ENCODE measurements at places on chromosomes 5 and 9.

DNA sequence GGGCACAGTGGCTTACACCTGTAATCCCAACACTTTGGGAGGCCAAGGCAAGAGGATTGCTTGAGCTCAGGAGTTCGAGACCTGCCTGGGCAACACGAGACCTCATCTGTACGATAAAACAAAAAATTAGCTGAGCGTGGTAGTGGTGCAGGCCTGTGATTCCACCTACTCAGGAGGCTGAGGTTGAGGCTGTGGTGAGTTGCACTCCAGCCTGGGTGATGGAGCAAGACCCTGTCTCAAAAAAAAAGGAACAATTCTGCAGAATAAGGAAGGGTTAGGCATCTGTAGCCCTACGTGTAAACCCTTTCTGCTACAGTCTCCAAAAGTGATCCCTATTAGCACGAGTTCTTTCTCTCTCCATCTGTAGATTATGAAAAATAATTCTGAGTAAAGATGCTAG lies 19.9 kb downstream of the CDC26 start:
- no peak for DNase-seq

DNA sequence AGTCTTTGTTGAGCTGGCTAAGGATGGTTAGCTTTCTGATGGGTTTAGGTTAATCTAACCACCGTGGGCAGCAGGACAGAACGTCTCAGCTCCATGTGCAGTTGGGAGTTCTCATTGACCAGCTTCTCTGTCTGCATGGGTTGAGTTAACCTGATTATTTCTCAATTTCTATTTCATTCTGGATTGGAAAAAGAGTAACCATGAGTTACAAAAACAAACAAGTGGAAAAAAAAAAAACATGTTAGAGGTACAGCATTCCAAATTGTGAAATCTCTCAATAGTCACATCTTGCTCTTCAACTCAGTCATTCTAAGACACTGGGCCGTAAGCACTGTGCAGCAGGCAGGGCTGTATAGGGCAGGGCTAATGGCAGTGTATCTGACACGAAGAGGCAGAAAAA lies 343.7 kb upstream of the KLF4 start:
- no peak for DNase-seq

DNA sequence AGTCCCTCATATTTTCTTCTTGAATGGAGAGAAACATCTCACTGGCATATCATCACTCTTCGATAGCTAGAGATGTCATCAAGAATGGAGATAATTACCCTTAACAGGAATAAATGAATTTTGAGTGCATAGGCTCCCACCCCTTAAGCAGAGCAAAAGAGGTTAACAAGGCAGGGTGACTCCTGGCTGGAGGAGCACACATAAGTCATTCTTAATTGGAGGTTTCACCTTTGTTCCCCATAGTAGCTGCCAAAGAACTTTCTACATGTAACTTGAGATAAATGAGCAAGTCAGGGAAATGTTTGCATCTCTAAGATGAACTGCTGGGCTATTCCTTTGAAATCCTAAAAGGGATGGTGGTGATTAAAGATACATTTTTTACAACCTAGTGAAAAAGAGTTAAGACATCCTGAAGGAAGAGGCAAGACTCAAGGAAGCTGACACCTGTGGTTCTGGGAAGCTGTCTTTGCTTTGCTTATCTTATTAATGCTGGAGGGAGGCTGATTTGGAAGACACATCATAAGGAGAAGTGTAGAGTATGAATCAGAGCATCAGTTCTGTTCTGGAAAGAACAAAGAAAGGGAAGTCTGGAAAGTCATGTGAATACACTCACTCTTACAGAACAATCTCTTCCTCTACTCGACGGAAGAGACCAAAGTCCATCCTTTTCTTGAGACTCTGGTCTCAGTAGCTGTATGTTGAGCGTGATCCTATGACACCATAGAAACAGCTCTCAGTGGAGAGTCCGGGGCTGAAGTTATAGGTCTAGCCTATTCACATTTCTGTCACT lies 326.3 kb downstream of the OSTF1 start:
- DNase-seq: no peak

DNA sequence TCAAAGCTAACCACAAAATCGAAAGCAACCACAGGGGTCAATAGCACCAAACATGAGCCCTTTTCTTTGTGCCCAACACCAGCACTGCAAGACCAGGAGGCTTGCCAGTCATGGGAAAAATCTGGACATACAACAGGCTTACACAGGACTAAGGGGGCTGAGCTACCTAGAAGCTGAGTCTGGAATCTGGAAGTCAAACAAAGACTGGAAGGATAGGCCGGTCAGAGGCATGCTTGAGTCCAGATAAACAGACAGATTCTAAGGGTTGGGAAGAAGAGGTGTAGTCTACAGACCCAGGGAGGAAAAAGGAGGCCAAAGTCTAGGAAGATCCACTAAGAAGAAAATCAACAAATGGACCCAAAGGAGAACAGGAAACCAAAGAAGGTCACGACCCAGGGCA lies 73.3 kb downstream of the MYO10 start:
- no peak for DNase-seq

GRCh38 chr9:98484162-98484561 lies 224.6 kb downstream of the GABBR2 start:
- DNase-seq: no peak

DNA sequence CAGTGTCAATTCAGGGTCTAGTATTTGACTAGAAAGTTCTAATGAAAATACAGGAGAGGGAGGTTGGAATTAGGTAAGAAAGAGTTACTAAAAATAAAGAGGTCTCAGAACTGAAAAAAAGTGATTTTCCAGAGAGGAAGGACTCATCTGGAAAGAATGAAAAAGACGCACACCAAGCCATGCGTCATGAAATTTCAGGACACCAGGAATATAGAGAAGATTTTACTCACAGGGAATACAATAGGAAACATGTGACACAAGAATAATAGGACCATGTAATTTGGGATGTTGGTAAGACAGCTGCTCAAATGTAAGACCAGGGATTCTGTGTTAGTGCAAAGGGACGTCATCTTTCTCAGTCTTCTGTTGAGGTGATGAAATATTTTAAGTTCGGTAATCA lies 224.7 kb downstream of the GDNF start:
- peak; percentile 82 for DNase-seq

- DNase-seq: no peak
These were observed 10.7 kb upstream of the SPARC start for GRCh38 chr5:151697452-151697851.

- no peak for DNase-seq
These were observed 17.3 kb upstream of the TMOD1 start for GRCh38 chr9:97484134-97484533.

DNA sequence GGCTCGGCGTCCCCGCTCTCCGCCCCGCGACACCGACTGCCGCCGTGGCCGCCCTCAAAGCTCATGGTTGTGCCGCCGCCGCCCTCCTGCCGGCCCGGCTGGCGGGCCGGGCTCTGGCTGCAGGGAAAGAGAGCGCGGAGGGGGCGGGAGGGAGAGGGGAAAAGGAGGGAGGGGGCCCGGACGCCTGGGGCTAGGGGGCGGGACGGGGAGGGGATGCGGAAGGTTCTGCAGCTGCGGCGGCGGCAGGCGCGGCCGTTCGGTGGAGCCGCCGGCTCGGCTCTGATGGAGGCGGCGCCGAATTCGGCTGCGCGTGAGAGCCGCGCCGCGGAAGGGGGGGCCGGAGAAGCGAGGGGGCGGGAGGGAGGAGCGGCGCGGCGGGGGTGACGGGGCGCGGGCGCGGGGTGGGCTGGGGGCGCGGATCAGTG lies at the start of gene MARCHF11:
Gene MARCHF11, minus strand, starts transcription at position 281 of the 425 bp plus-strand sequence. Its CDS starts 216 bp downstream, at position 65.
- no peak for DNase-seq

DNA sequence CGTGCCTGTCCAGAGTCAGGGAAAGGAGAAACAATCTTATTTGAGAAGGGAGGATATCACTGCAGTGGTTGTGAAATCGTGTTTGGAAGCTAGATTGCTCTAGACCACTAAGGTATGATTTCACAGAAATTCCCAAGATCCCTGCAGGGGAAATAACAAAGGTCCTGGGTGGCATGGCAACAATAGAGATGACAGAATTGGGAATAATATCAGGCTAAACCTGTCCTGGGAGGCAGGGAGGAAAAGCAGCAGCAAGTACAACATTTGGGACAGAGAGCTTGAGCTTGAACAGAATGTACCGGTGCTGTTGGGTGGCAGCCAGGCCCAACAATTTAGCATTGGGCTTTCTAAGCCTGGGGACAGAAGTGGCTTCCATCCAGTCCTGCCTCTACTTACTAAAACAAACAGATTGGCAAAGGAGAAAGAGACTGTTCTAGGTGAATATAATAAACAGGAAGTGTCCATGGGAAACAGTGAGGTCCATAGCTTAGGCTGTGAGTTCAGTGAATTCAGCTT lies 17.0 kb upstream of the ARHGAP26 start:
- no peak for DNase-seq

DNA sequence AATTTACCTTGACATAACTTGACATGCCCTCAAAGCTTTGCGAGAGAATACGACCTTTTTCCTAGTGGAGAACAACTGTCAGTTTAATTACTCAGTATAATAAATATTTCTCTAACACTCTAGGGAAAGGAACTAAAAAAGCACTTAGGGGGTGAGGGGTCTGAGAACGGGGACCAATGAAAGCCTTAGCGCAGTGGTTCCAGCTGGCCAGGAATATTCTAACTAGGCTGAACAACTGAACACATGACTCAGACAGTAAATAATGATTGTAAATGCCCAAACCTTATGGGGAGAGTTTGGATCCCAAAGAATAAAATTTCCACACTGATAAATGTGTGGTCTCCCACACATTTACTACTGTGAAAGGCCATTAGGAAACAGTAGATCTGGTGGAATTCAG lies 14.9 kb downstream of the MYO10 start:
- no peak for DNase-seq

GRCh38 chr5:179978792-179979191 lies 71.1 kb upstream of the TBC1D9B start:
- DNase-seq: no peak

GRCh38 chr5:116574367-116575325 lies at the start of gene SEMA6A:
Gene SEMA6A (minus strand): TSS chr5:116574823. CDS start chr5:116504944, 69,879 bp downstream.
- DNase-seq: peak; percentile 81

- DNase-seq: no peak
These were observed 28.4 kb downstream of the GLRX start for GRCh38 chr5:95794070-95794516.

DNA sequence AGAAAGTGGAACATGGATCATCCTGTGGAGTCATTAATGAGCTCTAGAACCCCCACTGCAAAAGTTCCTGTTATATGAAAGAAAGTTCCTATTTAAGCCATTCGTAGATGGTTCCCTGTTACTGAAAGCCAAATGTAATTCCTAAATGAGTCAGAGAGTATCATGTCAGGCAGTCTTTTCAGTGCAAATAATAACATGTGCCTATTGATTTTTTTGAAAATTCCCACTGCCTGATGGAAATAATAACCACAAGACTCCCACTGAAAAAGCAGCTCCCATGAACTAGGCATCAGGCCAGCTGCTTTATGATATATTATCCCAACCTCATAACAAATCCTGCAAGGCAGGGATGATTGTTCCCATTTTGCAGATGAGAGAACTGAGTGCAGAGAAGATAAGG lies 217.2 kb downstream of the DAB2IP start:
- DNase-seq: no peak

DNA sequence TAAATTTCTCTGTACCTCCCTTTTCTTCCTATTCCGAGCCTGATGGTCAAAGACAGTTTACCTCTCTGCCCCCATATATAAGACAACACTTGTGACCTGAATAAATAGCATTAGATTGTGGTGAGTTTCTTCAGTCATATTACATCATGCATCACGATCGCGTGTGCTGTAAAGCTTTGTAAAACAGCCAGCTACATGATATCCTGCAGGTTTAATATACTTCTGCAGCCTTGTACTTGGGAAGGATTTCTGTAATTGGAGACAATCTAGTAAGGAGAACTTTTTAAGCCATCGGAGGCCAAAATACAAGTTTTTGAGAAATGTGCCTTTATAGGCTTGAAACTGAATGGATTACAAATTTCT lies 711.8 kb upstream of the WWC1 start:
- DNase-seq: peak; percentile 43

DNA sequence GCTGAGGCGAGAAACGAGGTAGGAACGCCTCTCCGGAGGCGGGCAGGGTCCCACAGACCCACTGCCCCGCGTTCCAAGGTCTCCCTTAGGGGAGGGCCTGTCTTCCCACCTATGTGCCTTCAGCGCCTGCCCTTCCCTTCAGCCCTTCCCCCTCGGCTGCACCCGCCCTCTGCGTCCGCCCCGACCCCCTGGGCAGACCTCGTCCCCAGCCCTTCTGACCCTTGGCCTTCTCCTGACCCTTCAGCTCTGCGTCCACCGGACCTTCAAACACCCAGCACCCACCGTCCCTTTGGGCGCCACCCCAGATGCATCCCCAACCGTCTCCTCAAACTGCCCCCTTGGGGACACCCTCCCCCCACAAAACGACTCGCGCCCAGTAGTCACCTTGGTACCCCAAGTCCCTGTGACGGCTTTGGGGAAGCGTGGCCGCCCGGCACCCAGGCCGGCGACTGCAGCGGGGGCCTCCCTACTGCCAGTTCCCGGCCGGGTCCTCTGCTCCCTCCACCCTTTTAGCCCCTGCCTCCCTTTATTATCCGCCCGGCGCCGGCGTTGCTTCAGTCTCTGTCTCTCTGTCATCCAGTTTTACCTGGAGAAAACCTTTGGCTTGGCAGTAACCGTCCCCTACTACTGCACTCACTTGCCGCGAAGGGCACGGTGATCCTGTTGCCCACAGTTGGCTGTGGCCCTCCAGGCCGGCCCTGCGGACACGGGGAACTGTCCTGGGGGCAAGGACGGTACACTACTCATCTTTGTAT lies 421 bp downstream of the RUSC2 start:
- DNase-seq: no peak

- no peak for DNase-seq
These were observed 10.3 kb downstream of the GGTA1 start for GRCh38 chr9:121489344-121489743.

DNA sequence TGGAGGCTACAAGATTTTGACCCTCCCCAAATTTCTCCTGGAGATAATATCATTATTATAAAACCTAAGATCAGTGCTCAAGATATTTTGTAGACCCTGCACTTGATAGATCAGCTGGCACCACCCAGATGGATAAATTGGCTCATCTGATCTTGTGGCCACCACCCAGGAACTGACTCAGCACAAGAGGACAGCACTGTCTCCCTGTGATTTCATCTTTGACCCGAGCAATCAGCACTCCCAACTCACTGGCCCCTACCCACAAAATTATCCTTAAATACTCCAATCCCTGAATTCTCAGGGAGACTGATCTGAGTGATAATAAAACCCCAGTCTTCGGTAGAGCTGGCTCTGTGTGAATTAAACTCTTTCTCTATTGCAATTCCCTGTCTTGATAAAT lies 34.5 kb upstream of the TENT2 start:
- DNase-seq: no peak

- no peak for DNase-seq
These were observed 75.7 kb downstream of the LHX2 start for GRCh38 chr9:124087226-124087625.

Measured in fibroblast of skin of left quadriceps (primary cell).